CD4-positive, alpha-beta T cell treated with Interleukin-6 at 100 ng/mL for 8 hours (primary cell): ENCODE measurements at places on chromosomes 16 and 17.

GRCh38 chr16:71526111-71526631, at the start of gene CHST4:
Gene CHST4 (plus strand): TSS chr16:71526426. CDS start chr16:71536678, 10,252 bp downstream.
- DNase-seq = no peak

GRCh38 chr17:66522591-66523272, 220.3 kb downstream of the PRKCA start:
- no peak for DNase-seq

DNA sequence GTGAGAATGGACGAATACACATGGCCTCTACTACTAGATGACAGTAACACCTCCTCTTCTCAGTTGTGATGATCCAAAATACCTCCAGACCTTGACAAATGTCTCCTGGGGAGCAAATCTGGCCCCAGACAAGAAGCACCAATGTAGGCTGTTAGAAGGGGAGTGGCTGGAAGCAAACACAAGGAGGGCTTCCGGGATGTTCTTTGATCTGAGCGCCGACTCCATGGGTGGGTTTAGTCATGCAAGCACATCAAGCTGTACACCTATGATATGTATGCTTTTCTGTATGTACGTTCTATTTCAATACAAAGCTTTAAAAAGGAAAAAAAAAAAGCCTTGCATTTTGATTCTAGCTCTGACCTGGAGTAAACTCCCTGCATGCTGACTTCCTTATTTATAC, 61.4 kb downstream of the ARHGAP17 start:
- DNase-seq = no peak

DNA sequence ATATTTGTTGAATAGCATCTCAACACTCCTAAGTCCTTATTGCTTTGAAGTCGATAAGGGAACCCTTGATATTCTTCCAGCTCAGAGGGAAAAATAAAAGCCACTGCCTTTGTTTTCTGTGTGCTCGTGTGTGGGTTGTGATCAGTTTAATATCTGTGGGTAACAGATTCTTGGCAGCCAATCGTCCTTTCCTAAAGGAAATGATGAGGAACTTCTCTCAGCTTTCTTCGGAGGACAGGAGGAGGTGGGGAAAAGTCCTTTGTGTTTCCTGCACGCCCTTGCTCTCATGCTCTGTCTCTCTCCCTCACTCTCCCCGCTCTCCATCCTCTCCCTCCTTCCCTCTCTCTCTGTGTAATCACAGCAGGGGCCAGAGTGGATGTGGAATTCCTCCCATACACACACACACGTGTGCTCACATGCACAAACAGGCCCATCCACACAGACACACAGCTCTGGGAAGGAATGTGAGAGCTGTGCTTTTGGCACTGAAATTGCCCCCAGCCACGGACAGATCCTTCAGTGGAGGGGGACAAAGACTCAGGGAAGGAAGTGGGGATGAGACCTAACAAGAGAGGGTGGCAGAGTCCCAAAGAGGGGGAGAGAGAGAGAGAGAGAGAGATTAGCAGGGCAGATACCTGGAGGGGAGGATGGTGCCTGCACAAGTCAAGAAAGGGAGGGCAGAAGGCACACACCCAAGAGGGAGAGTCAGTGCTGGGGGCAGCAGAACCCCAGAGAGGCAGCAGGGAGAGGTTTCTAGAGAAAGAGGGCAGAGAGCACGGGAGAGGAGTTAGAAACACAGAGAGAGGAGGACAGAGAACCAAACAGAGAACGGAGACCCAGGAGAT, 83.5 kb upstream of the PLCG2 start:
- no peak for DNase-seq
